ENCODE measurements at places on chromosomes 1 and 21.
A peak's percentile ranks its signal among the peaks of the same experiment; 100 is the strongest.

GRCh38 chr1:1421907-1422464 lies 910 bp upstream of the ANKRD65 start:
- ATAC-seq = no peak

DNA sequence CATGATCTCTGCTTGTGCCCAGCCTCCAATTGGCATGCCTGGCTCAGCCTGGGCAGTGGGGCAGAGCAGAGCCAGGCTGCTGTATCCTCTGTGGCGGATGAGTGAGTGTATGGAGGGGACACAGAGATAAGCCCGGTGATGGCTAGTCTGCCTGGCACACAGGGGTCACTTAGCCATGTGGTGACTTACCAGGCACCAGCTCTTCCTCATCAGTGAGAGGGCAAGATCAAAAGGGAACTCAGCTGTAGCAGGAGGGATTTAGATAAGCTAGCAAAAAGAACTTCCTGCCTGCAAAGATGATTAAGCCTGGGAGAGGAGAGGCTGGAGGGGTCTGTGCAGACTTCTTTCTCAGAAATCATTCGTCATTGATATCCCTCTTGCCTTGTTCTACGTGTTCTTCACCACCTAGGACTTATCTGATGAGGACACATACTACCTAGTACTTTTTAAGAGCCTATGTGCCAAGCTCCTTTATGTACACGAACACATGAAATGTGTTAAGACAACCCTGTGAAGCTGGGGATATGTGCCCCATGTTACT lies 7.9 kb downstream of the KIF21B start:
- peak; percentile 62 for ATAC-seq

GRCh38 chr1:181249186-181249585 lies 160.7 kb downstream of the IER5 start:
- no peak for ATAC-seq

DNA sequence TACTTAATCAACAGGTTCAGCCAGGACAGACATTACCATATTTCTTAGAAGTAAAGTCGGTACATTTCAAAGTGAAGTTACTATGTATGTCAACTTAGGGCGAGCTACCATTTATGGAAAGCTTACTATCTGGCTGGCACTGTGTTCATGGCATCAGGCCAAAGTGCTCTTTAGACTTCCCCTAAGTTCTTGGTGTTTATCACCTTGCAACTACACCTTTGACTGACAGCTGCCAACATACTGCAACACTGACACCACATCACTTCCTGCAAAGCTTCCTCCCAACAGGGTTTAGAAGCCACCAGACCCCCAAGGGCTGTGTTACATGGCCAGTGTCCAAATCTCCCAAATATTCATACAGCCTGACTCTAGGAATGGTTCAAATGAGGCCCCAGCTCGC lies 61.0 kb downstream of the TIAM1 start:
- peak; percentile 44 for ATAC-seq

GRCh38 chr1:45356186-45356585 lies 15.9 kb upstream of the MUTYH start:
- ATAC-seq = no peak

- ATAC-seq = no peak
These were observed 241.8 kb upstream of the USP24 start for GRCh38 chr1:55456971-55457370.

GRCh38 chr1:201737352-201738060 lies 91.5 kb upstream of the IPO9 start:
- no peak for ATAC-seq
